ENCODE measurements at places on chromosomes 1 and 21. TPM values are rescaled to one million over a fixed set of nuclear protein-coding genes. Genes with fewer than 3 reads are reported as not detected.

DNA sequence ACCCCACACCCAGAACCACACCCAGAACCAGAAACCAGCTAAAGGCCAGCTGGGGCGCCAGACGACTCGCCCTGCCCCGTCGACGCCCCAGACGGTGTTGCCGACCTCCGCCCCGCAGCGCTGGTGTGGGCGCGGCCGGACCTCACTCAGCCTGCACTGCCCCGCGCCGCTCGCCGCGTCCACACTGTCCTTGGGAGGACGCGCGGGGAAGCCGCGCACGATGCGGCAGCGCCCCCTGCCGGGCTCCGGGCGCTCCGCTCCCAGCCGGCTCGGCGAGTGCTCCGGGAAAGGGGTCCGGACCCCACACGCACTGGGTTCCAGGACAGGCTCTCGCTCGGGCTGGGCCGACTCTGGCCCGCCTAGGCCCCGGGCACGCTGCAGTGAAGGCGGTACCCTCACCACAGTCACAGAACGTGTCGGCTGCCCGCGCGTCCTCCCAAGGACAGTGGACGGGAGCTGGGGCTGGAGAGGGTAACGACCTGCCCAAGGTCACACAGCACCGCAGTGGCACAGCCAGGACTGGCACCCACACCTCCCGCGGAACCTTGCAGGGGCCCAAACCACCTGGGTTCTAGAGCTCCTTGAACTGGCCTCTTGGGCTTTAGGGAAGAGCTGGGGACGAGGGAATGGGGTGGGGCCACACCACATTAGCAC lies 90.2 kb downstream of the DMRTA2 start:
- DNase-seq = no peak

DNA sequence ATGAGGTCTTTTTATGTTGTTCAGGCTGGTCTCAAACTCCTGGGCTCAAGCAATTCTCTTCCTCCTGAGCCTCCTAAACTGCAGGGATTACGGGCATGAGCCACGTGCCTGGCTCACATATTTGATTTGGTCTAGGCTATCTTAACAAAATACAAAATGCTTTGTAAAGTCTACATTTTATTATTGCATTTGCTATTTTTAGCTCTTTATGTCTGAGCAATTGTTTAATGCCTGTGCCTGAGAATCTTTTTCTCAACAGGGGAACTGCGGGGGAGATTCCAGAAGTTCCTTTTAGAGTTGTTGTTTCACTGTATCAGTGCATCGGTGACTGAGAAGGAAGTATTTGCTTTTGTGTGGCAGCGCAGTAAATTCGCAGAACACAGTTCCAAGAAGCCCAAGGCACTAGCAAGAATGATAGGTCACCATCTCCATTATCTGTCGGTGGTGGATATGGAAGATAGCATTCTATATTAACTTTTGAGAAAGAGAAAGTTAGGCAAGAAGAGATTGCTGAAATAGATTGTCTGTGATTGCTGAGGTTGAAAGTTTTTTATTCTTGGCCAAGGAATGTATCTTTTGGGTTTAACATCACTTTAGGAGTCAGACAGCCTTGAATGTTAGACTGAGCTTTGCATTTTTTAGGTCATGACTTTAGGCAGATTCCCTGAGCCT lies 167.3 kb downstream of the PDE4B start:
- DNase-seq = no peak

SLC22A15 gene
- total RNA-seq = 4.7 TPM

DNA sequence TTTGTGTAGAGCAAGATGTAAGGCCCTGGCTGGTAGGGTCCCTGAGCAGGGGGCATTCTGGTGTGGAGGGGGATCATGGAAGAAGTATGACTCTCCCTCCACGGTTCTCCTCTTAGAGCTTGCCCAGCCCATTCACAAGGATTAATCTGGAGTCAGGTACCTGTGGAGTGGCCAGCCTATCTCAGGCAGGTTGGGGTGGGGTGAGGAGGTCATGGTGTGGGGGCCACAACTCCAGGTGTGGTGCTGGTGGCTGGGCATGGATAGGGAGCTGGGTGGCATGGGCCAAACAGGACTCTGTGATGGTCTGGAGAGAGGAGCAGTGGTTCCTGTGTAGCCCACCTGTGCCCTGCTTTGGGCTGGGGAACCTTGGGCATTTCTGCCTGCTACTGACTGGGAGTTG lies 32.3 kb downstream of the TMCC2 start:
- no peak for DNase-seq

ELAVL4 gene
- not detected for total RNA-seq

TNFSF4 gene
- 0.16 TPM for total RNA-seq

- DNase-seq = peak; percentile 10
Observed at GRCh38 chr1:184940226-184940625, 34.1 kb downstream of the NIBAN1 start.

GRCh38 chr1:164337885-164338284 lies 221.1 kb upstream of the PBX1 start:
- DNase-seq = no peak

- DNase-seq = no peak
Observed at GRCh38 chr1:115671176-115671934, 29.6 kb downstream of the VANGL1 start.

GRCh38 chr1:86151427-86151826 lies 5.1 kb downstream of the COL24A1 start:
- no peak for DNase-seq

DNA sequence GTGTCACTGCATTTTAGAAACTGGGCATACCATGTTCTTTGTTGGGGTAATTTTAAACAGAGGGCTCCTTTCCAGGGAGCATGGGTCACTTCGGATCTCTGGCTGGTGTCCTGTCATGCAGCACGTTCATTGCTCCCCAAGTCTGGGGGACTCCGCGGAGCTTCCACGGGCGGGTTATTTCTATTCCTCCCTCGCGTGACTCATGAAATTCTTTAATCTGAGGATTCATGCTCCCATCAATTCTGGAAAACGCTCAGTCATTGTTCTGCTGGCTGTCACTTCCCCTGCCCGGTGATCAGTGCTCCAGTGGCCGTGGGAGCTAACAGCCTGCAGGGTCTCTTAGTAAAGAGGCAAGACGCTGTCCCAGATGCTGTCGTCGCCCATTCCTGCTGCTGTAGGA lies 28.1 kb downstream of the CFAP74 start:
- no peak for DNase-seq

ARHGEF16 gene
- total RNA-seq = 34.9 TPM

- DNase-seq = no peak
Observed at GRCh38 chr1:6016191-6016865, 24.1 kb upstream of the NPHP4 start.

DNA sequence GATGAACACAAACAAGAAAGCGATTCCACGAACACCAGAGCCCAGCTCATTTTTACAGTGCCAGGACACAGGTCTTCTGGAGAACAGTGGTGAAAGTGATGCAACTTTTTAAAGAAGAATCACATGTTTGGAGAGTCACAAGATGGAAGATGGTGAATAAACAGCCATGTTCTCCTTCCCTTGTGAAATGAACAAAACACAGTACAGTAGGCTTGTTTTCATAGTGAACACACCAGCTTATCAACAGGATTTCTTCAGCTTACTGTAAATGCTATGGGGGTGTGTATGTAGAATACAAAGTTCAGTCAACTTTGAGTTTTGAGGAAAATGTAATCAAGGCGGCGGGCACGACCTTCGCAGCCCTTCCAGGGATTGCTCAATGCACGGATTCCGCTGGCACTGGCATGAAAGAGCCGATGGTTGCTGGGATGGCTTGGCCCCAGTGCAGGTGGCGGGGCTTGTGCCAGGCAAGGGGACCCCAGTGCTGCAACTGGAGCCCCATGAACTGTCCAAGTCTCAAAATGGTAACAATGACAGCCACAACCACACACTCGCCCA lies 9.7 kb downstream of the TMPRSS3 start:
- DNase-seq = no peak

DNA sequence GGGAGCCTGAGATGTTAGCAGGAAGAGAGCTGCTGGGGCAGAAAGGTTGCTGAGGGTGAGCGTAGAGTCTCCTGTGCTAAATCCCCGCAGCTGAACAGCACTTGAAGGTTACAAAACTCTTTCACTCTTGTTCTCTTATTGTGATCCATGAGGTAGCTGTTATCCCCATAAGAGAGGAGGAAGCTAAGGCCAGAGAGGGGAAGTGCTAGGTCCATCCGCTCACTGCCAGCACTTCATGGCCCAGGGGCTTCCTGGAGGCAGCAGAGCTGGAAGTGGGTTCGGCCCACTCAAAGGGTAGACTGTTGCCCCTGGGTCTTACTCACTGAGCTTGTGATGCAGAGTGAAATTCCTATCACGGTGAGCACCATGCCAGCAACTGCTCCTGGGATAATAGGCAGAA lies 5.6 kb downstream of the TMEM234 start:
- no peak for DNase-seq

ELOVL1 gene
- total RNA-seq = 115 TPM

GRCh38 chr21:39184050-39184980 lies 1.1 kb upstream of the PSMG1 start:
- DNase-seq = no peak

All from SJSA1 (cell line).